ENCODE measurements at places on chromosomes 7 and 10.
A peak's percentile ranks its signal among the peaks of the same experiment; 100 is the strongest.

DNA sequence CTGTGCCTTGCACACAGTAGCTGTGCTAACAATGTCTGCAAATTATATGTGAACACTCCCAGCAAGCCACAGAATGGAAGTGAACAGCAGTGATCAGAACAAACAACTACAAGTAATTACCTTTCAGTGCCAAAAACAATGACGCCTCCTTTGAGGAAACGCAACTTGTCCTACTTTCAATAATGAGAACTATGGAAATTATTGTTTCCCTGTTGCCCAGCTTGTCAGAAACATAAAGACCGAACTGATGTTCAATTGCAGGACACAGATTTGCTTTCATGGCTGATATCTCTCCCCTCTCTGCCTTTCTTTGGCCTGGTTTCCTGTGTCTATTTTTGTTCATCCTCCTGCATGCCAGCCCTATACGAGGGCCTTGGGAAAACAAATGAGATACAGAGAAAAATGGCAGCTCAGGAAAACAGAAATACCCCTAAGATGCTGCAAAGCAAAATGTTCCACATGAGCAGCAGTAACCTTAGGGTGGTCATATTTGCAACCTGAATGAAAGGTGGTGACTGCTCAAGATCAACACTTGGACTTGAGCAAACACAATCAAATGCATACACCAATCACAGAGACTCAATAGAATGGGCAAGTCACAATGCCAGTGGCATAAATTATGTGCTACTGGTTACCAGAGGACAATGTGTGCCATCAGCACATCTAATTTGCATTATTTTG lies 26.8 kb downstream of the COBL start:
- DNase-seq, result no peak

DNA sequence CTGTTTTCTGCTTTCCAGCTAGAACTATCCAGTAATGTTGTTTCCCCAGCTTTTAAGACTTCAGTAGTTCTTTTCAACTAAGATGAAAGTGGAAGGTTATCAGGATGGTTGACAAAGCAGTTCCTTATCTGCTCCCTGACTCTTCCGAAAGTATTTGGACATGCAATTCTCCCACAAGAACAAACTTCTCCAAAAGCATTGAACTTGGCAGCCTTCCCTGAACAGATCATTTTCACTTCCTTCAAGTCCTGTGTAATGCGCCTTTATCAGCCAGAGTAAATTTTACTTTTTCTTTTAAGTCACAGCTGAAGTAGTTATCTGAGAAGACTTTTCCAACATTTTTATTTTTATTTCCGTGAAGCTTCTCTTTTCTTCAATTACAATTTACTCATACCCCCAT lies 39.7 kb downstream of the CDC14C start:
- DNase-seq, result no peak

GRCh38 chr10:99920901-99921300 lies 88.8 kb downstream of the DNMBP start:
- DNase-seq, result no peak

DNA sequence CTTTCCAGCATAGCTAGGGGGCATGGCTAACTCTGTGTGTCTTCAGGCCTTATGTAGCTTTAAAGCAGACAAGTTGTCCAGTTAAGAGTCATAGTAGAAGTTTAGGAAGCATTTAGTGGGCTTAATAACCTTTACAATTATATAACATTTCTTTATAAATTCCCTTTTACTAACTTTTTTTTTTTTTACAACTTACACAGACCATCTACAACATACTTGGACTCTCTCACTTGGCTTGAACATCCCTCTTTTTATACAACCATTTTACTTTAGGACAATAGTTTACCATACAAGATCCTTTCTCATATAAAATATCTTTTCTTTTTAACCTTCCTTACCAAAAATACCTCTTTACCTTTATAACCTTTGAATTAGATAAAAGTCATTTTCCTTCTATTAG lies 26.3 kb downstream of the SP4 start:
- no peak for DNase-seq

GRCh38 chr10:2120746-2121145 lies 383.4 kb upstream of the ADARB2 start:
- DNase-seq, result peak; percentile 25

DNA sequence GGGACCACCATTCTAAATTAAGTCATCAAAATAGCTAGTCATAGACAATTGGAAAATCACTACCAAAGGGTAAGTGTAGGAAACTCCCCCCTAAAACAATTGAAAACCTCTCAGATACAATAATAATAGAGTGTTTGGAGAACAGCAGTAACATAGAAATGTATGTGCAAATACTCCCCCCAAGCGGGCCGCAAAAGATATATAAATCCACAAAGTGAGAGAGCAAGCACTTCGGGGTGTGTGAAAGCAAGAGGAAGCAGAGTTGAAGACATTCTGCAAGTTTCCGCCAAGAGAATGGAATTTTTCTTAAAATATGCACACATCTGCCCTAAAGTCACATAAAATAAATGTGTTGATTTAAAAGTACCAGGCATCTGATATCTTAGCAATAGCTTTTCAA lies 33.3 kb downstream of the CHCHD3 start:
- DNase-seq, result no peak

- no peak for DNase-seq
Observed at GRCh38 chr7:17660116-17660515, 280.2 kb downstream of the SNX13 start.

DNA sequence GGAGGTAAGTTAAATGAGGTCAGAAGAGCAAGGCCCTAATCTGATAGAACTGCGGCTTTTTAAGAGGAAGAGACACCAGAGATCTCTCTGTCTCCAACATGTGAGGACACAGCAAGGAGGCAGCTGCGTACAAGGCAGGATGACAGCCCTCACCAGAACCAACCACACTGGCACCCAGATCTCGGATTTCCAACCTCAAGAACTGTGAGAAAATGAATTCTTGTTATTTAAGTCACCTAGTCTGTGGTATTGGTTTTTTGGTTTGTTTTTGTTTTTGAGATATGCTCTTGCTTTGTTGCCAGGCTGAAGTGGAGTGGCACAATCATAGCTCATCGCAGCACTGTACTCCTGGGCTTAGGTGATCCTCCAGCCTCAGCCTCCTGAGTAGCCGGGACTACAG lies 127.2 kb downstream of the DLG5 start:
- DNase-seq, result no peak

DNA sequence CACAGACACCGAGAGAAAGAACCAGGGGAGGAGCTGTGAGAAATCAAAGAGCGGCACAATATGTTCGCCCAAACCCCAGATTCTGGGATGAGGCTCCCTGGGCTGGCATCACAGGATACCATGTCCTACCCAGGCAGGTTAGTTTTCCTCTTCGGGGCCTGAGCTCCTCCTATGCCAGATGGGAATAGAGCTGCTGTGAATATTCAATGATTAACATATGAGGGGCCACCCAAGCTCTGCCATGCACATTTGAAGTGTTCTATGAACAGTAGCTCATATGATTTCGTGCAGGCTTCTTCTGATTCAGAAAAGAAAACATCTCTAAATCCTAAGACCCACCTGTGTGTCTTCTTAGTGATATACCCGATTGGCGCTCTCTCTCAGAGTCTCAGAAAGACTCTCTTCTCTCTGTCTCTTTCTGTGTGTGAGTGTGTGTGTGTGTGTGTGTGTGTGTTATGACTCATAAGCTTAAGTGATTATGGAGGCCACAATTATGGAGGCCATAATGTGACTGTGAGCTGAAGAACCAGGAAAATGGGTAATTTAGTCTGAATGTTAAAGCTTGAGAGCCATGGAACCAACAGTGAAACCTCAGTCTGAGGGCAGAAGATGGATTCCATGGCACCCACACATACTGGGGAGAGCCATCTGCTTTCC lies 220.5 kb downstream of the KLF6 start:
- no peak for DNase-seq

DNA sequence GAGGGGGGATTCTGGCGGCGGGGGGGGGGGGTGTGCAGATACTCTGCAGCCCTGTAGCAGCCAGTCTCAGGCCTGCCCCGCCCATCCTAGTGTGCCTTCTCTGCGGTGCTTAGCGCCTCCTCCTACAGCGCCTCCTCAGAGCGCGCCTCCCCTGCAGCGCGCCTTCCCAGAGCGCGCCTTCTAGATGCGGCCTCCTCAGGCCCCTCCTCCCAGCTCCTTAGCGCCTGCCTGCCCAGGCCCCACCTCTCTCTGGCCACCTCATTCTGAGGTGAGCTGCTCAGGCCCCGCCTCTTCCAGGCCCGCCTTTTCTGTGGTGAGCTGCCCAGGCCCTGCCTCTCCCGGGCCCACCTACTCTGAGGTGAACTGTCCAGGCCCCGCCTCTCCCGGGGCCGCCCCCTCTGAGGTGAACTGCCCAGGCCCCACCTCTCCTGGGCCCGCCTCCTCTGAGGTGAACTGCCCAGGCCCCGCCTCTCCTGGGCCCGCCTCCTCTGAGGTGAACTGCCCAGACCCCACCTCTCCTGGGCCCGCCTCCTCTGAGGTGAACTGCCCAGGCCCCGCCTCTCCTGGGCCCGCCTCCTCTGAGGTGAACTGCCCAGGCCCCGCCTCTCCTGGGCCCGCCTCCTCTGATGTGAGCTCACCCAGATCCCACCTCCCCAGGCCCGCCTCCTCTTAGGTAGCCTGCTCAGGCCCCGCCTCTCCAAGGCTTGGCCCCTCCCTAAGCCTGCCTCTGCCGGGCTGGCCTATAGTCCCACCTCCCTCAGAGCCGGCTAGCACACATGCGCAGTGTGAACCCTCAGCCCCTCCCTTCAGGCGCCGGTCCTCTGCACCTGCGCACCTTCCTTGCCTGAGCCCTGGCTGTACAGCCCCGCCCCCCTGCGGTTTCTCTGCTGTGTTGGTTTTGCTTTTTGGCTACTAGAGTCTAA lies 2.1 kb upstream of the SGCE start:
- peak; percentile 77 for DNase-seq

- DNase-seq, result no peak
Observed at GRCh38 chr10:22580711-22581110, 133.7 kb downstream of the PIP4K2A start.

DNA sequence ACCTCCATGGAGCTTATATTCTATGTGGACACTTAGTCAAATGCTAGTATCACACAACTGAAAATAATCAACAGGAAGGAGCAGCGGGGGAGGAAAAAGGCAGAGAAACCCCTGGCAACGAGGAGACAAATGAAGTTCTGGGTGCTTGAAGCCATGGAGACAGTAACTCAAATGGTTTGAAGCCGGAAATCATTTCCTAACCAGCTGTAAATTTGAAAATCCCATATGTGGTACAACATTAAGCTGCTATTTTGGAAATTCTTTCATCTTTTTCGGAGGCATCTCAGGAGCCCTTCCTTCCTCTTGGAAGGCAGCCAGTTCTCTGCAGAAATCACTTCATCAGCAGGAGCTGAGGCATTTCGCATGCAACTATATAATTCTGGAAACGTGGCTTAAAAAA lies 91.4 kb downstream of the PPP1R3C start:
- no peak for DNase-seq

GRCh38 chr7:141441837-141442627 lies 109.2 kb upstream of the AGK start:
- no peak for DNase-seq

DNA sequence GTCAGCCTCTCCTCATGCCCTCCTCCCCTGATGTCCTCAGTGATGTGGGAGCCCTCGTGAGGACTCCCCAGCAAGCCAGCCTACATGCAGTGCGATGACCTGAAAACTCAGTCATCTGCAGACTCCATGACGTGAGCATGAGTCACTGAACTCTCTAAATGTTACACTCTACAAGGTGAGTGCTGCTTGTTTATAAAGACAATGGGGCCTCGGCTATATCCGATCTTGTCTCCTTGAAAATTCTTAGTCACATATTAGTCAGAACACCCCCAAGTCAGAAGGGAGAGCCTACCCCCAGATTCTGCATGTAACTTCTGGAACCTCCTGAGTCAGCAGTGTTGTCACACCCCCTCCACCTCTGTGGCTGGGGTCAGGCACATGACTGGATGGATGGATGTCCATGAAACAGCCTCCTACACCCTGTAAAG lies 673.8 kb downstream of the INHBA start:
- DNase-seq, result no peak

DNA sequence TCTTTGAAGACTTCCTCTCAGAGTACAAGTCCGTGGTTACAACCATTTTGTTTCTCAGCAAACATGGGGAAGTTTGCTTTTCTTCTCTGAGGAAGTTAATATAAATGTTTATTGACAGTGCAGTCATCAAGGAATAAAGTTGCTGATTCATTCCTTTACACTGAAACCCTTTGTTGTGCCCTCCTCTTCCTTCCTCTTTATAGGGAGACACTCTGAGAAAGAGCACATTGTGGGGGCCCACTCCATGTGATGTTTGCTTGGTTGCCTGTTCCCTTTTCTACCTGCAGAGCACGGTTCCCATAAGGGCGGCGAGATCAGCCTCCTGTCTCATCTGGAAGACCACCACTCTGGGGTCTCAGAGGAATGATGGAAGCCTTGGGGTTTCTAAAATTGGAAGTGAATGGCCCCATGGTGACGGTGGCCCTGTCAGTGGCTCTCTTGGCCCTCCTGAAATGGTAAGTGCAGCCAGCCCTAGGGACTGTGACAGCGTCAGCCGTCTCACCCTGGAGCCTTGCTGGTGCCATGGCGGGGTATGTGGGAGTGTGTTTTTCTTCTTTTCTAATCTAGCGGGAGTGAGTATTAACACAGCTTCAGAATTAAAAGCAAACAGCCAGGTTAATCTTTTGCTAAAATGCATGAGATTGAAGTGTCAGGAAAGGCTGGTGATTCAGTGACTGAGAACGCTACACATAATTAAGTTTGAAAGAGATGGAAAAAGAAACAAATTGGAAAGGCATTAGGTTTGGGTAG lies at the start of gene TBXAS1:
Gene TBXAS1 (plus strand): TSS at position 240 of the 750 bp plus-strand sequence. CDS start 127 bp downstream, at position 367.
- DNase-seq, result peak; percentile 70

DNA sequence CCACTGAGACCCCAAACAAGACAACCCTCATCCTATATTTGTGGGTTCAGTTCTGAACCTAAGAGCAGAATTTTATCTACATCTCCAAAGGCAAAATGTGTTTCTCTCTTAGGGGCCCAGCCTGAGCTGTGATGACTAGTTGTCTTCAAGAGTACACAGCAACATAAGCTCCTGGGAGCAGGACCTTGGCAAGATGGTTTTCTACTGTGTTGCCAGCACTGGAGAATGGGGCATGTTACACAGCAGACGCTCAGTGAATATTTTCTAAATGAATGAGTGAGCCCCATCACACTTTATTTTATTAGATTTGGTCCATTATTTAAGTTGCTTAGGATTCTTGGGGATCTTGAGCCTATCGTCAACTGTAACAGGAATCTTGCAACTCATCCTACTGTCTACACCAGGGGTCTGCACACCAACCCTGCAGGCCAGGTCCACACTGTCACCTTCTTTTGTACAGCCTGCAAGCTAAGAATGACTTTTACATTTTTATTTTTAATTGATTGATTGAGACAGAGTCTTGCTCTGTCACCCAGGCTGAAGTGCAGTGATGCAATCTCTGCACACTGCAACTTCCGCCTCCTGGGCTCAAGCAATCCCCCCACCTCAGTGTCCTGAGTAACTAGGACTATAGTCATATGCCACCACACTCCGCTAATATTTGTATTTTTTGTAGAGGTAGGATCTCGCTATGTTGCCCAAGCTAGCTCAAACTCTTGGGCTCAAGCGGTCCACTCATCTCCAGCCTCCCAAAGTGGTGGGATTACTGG lies 347.1 kb downstream of the FGFR2 start:
- no peak for DNase-seq

- no peak for DNase-seq
Observed at GRCh38 chr10:79346012-79346340, 1.3 kb upstream of the PPIF start.
